ENCODE measurements at places on chromosomes 16 and 17.

GRCh38 chr17:17189559-17189958, 16.6 kb downstream of the PLD6 start:
- DNase-seq = no peak

- no peak for DNase-seq
Observed at GRCh38 chr17:51065466-51065865, 55.2 kb downstream of the SPAG9 start.

GRCh38 chr16:25872369-25873070, 180.8 kb downstream of the HS3ST4 start:
- peak; percentile 26 for DNase-seq

GRCh38 chr17:55728833-55729232, 6.2 kb upstream of the TMEM100 start:
- no peak for DNase-seq

DNA sequence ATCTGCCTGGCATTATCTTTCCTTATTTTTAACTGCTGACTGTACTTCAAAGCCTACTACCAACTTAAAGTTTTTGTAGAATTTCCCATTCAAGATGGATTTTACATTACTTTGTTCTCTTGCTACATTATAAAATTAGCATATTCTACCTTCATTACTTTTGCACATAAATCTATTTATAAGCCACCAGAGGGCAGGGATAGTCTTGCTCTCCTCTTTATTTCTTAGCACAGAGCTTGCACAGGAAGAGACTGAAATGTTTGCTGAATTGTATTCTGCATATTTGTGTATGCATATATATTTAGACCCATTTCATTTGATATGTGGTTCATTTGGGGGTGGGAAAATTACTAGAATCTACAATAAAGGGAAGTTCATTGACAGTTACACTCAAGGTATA, 108.0 kb downstream of the SKAP1 start:
- DNase-seq = no peak

DNA sequence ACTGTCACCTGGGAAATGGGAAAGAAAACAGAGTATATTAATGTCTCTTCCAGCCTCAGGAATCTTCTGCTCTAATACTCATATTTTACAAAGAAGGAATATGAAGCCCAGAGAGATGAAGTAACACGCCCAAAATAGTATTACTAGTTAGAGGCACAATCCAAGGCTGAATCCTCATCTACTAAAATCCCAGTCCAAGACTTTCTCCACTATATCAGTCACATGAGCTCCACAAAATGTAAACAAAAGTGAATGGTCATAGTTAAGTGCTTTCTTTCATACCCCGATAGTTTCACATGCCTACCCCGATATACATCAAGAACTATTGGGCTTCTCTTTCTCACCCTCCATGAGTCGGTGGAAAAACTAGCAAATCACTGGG, 965 bp downstream of the INTS2 start:
- DNase-seq = no peak

DNA sequence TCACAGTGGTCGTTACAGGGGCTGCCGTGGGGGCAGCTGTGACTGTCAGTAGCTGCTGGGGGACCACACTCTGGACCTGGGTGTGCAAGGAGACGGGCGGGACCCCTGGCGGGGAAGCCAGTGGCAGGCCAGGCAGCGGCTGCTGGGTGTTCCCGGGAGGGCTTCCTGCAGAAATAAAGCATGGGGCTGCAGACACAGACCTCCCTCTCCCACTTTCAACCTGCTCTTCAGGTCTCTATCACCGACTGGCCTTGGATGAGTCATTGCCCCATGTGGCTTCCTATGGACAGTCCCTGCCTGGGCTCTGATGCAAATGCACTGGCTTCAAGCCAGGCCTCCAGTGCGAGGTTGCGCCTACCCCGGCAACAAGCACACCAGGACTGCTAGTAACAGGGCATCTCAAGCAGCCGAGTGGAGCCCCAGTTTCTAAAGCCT, 17.2 kb downstream of the SREBF1 start:
- DNase-seq = no peak

DNA sequence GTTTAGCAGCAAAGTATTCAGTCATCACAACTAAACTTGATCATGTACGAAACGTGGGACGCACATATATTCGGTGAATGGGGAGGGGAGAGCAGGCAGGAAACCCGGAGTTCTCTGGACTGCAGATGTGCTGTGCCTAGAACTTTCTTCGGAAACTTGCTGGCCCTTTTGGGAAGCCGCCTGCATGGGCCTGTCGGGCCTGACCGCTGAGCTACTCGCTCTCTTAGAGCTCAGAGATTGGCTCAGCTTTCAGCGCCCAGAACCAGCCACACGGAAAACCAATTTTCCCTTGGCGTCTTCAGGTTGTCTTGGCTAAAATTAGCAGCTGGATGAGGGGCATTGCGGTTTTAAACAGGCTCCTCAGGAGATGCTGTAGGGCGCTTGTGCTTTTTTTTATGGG, 38.1 kb downstream of the ZDHHC7 start:
- no peak for DNase-seq

GRCh38 chr16:4166821-4167220, 50.6 kb upstream of the ADCY9 start:
- DNase-seq = no peak

DNA sequence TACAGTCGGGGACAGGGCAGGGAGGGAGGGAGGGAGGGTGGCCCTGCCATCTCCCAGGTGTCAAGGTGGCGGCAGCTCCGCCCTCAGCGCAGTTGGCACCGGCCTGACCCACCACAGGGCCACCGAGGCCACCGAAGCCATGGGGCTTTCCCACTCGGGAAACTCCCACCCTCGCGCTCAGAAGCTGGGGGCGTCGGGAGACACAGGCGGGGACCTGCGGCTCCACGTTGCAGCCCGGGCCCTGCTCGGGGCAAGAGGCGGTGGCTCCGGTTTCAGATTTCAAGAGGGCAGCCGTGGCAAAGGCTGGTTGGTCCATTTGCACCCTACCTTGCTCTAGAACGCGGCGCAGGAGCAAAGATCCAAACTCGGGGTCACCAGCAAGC, 544 bp downstream of the CYB561 start:
- DNase-seq = no peak

DNA sequence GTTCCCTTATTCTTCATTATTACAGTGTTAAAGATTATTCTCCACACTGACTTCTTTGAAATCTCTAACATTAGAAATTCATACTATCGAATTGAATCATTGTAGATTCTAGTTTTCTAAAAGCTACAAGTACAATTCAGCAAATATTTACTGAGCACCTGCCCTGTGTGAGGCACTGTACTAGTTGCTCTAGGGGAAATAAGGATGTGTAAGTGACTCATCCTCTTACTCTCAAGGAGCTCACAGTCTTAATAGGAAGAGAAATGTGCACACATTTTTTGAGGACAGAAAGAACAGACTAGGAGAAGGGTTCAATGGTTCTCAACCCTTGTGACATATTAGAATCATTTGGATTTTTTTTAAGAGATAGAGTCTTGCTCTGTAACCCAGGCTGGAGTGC, 7.7 kb upstream of the SLFN12L start:
- DNase-seq = no peak

- DNase-seq = no peak
Observed at GRCh38 chr17:49698005-49698404, 9.8 kb downstream of the SLC35B1 start.

DNA sequence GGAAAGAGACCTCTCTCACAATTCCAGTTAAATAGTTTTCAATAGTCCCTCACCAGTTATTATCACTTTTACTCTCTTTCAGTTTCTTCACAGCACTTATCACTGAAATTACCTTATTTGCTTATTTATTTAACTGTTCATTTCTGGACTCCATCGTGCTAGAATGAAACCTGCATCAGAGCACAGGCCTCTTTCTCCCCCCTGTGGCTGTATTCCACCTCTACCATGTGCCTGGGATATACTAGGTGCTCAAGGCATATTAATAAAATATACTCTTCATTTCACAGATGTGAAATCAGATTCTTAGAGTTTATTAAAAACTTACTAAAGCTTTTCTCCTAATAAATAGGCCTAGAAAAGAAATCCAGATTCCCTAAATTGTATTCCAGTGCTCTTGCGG, 308.9 kb upstream of the MON1B start:
- no peak for DNase-seq

GRCh38 chr16:11064202-11064540, 119.8 kb downstream of the CLEC16A start:
- no peak for DNase-seq

GRCh38 chr17:44533533-44534246, 23.6 kb upstream of the FZD2 start:
- DNase-seq = peak; percentile 97

DNA sequence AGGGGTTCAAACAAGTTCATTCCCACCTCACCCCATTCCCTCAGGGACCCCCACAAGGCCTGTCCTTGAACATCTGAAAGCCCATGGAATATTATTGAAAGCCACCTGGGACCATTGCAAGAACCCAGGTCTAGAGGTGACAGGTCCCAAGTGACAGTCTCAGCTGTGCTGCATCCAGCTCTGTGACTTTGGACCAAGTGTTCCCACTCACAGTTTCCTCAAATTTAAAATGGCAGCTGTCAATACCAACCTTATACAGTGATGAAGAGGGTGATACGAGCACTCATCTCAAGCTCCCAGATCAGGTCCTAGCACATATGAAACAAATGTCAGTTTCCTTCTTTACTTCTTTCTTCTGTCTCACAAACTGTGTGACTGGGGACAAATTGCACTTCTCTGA, 9.1 kb downstream of the ERAL1 start:
- no peak for DNase-seq

GRCh38 chr17:7396147-7396546, 1.8 kb upstream of the PLSCR3 start:
- DNase-seq = no peak

GRCh38 chr16:20243731-20244281, 83.5 kb downstream of the GP2 start:
- DNase-seq = peak; percentile 31

DNA sequence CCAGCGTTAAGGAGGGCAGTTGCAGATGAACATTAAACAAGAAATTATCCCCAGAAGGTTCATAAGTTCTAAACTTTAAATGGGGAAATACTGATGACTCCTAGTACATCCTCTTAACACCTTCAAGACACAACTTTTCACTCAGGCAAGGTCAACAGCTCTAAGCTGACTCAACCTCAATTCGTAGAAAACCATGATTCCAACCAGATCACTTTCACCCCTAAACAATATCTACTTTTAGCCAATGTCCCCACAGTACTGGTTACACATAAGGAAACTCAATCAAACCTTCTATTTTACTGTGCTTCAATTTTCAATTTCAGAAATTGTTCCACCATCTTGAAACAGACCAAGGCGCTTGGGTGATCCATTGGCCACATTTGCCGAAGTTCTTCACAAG, 2.3 kb downstream of the CDYL2 start:
- DNase-seq = no peak

DNA sequence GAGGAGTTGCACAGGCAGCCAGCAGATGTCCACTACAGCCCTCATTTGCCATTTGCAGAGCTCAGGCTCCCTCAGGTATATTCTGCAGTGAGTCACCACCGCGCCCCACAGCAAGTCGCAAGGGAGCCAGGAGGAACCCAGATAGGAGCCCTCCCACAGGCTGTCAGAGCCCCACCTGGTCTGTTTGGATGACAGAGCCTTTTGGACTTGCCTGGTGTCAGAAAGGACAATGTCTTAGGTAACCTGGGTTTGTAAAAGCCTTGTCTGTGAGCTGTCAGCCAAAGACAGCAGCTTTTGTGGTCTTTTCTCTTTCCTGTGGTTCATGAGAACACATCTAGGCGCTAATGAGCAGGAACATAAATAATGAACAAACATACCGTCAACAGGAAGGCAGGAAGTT, 70.9 kb downstream of the GNAO1 start:
- no peak for DNase-seq

DNA sequence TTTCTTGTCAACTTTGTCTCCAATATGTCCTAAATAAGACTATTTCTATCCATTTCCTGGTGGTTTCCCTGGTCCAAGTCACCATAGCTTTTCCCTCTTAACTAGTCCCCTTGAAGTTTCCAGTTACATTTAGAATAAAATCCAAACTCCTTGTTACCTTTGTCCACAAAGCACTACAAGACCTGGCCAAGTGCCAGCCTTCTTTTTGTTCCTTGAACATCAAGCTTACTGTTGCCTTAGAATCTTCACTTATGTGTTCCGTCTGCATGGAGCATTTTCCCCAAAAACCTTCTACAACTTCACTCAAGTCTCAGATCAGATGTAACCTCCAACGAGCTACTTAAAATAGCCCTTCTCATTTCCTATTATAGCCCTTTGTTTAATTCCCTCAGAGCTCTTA, 101.4 kb downstream of the ITFG1 start:
- no peak for DNase-seq

- DNase-seq = no peak
Observed at GRCh38 chr17:74949455-74950115, 13.9 kb downstream of the OTOP3 start.

DNA sequence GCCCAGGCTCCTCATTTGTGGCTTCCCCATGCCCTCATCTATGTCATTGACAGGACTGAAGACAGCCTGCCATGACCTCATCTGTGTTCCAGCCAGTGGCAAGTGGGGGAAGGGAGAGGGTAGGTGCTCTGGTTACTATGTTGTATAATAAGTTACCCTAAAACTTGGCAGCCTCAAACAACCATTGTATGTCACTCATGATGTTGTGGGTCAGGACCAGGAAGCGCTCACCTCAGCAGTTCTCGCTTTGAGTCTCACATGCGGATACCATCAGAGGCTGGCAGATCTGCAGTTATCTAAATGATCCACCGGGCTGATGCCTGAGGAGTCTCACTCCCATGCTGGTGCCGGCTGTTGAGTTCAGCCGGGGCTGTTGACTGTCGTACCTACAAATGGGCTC, 89.0 kb upstream of the TMEM97 start:
- DNase-seq = no peak

GRCh38 chr17:1643293-1643998, 2.1 kb downstream of the SCARF1 start:
- peak; percentile 60 for DNase-seq

Measured in eye (tissue), 1 donor.